ENCODE measurements at places on chromosomes 12 and 14. TPM values are rescaled to one million over a fixed set of nuclear protein-coding genes. Genes with fewer than 3 reads are reported as not detected.

DNA sequence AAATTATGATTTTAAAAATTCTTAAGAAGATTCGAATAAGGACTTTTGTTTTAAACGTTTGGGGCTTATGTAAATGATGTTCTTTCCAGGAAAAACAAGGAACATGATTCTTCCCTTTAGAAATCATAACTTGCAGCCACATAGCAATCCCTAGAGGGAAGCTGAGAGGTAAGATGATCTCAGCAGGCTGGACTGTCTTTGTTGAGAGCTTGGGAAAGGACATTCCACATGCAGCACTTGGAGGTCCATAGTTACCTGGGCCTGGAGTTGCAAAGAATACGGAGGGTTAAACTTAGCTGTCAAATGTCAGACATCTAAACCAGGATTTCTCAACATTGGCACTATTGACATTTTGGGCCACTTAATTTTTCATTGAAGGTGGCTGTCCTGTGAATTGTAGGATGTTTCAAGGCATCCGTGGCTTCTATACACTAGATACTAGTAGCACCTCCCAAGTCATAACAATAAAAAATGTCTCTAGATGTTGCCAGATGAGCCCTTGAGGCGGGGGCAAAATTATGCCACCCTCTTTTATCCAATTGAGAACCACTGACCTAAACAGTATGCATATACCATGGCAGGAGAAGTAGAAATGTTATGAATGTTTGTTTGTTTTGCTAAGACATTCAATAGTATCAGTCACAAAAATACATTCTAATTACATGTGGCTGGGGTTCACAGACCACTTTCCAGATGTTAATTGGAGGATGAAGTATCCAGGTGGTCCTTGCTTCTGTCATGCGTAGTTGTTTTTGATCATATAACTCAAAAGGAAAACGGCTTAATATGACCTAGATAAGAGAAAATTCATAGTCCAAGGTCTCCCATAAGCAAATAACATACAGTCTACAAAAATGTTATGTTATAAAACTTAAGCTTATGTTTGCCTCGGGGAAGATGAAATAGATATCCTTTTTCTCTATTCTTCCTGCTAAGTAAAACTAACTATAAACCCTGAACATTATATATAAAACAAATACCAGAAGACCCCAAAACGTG lies 30.5 kb downstream of the TTC6 start:
- H3K4me3 ChIP-seq, result no peak overlapping the region
- H3K4me1 ChIP-seq, result no peaks in the 10 kb centered on the region
- no peak for DNase-seq
- peaks cover 26% of the 10 kb centered on the region for H3K27me3 ChIP-seq
- no peak overlapping the region for H3K27ac ChIP-seq

DNA sequence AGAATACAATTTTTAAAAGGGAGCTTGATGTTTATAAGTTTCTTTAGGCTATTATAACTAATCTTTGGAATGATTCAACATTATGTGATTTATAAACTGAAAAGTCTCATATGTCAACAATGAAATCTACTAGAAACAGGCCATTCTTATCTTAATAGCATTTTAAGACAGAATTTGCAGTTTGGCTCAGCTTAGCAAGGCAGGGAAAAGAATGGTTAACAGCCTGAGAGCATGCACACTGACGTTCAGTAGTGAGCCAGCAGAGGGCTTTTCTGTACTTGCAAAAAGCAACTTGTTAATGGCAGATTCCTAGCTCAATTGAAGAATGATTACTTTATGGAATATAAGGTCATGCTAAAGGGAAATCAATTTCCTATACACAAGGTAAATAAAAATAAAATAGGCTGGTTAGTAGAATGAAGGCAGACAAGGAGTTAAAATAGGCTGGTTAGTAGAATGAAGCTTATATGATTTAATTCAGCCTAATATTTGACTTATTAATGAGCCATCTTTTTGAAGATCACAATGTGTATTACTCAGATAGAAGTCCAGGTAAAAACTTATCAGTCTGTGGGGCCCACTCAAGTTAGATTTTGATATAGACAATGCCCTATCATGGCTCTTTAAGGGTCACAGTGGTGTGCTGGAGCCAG lies 95.9 kb downstream of the OTOGL start:
- H3K36me3 ChIP-seq, result no peaks in the 10 kb centered on the region
- no peak for DNase-seq
- H3K27ac ChIP-seq, result no peak overlapping the region
- H3K4me1 ChIP-seq, result peaks cover 8% of the 10 kb centered on the region

- no peak overlapping the region for H3K4me3 ChIP-seq
- no peaks in the 10 kb centered on the region for H3K36me3 ChIP-seq
- no peaks in the 10 kb centered on the region for H3K4me1 ChIP-seq
- no peak for DNase-seq
- no peak overlapping the region for H3K27ac ChIP-seq
Observed at GRCh38 chr12:114441039-114441383, 35.1 kb upstream of the TBX5 start.

DNA sequence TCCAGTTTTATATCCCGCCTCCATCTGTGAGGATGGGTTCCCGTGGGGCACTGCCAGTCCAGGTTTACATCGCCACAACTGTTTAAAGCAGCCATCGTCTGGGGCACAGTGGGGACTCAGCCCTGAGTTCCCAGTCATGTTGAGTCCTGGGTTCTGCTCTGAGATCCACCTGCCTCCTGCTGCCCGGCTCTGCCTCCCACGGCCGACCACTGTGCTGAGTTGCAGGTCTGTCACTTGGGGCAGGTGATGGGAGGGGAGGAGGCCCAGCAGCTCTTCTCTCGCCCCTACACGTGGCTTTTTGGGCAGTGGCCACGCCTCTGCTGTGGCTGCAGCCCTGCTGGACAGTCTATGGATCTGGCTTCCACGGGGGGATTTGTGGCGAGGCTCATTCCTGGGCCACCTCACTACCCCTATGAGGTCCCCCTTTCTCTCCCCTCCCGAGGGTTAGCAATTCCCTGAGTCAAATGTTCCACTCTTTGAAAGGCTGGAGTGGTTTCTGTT lies 143.0 kb downstream of the ADGRD1 start:
- no peak overlapping the region for H3K27ac ChIP-seq
- no peak overlapping the region for H3K4me3 ChIP-seq
- no peaks in the 10 kb centered on the region for H3K27me3 ChIP-seq
- H3K4me1 ChIP-seq, result no peaks in the 10 kb centered on the region
- no peak for DNase-seq

GRCh38 chr14:36313206-36313605 lies 7.2 kb downstream of the MBIP start:
- no peaks in the 10 kb centered on the region for H3K4me1 ChIP-seq
- DNase-seq, result no peak
- H3K36me3 ChIP-seq, result peaks cover 42% of the 10 kb centered on the region
- no peak overlapping the region for H3K4me3 ChIP-seq
- H3K27me3 ChIP-seq, result no peaks in the 10 kb centered on the region

- no peak for DNase-seq
- H3K36me3 ChIP-seq, result no peaks in the 10 kb centered on the region
- peak overlapping the region; percentile 51 for H3K4me3 ChIP-seq
- H3K27ac ChIP-seq, result no peak overlapping the region
- H3K4me1 ChIP-seq, result peaks cover 26% of the 10 kb centered on the region
Observed at GRCh38 chr14:104866451-104867370, 1.6 kb downstream of the CEP170B start.

DNA sequence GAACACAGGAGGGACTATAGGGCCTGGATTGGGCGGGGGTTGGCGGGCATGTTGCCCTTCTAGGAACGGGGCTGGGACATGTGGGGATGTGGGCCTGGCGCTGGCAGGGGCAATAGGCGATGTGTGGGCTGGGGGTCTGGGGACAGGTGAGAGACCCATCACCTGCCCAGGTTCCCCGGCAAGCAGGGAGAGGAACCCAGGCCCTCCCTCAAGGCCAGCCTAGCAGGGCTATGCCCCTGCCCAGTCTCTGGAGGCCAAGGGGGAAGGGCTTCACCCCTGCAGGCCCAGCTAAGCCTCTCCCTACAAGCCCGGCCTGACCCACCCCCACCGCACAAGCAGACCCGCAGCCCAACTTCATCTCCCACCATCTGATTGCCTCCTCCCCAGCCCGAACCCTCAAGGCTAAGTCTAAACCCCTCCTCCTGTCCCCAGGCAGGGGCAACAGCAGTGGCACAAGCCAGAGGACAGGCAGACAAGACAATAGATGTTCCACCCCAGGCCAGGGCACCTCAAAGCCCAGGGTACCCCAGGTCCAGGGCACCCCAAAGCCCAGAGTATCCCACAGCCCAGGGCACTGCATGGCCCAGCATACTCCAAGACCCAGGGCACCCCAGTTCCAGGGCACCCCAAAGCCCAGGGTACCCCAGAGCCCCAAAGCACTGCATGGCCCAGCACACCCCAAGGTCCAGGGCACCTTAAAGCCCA lies 6.5 kb downstream of the JAG2 start:
- H3K27ac ChIP-seq, result no peak overlapping the region
- H3K4me1 ChIP-seq, result no peaks in the 10 kb centered on the region
- H3K36me3 ChIP-seq, result no peaks in the 10 kb centered on the region
- peaks cover 17% of the 10 kb centered on the region for H3K27me3 ChIP-seq
- DNase-seq, result peak; percentile 20
- no peak overlapping the region for H3K4me3 ChIP-seq

GRCh38 chr14:100955201-100955600 lies 51.7 kb upstream of the RTL1 start:
- H3K4me3 ChIP-seq, result no peak overlapping the region
- H3K36me3 ChIP-seq, result no peaks in the 10 kb centered on the region
- DNase-seq, result no peak
- H3K4me1 ChIP-seq, result no peaks in the 10 kb centered on the region
- no peak overlapping the region for H3K27ac ChIP-seq
- H3K27me3 ChIP-seq, result no peaks in the 10 kb centered on the region

Gene ACIN1
- 96.5 TPM for total RNA-seq

- peaks cover 8% of the 10 kb centered on the region for H3K36me3 ChIP-seq
- no peaks in the 10 kb centered on the region for H3K4me1 ChIP-seq
- H3K27ac ChIP-seq, result no peak overlapping the region
- no peaks in the 10 kb centered on the region for H3K27me3 ChIP-seq
Observed at GRCh38 chr12:89416049-89416792, 63.9 kb upstream of the DUSP6 start.

DNA sequence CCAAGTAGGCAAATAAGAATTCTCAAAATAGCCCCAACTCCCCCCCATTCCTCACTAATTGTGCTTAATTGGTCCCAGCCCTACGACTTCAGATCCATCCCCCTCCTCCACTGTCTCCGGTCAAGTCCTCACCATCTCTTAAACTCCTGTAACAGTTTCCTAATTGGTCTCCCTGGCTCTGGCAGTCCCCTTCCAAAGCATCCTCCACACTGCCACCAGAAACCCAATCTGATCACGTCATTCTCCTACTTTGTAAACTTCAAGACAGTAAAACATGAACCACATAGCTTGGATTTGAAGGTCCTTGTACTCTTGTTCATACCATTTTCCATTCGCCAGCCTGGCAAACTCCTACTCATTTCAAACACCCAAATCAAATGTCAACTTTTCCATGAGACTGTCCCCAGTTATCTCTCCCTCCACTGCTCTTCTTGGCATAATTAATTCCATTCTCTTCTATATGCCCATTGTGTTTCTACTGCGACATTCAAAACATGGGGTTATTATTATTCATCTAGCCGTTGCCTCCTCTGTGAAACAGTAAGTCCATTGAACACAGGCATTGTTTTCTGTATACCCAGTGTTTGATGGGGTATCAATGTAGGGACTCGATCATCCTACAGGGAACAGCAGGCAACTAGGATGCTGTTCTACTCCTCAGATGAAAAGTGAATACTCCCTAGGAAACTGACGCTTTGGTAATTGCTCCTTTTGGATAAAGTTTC lies 104.6 kb downstream of the EGLN3 start:
- no peak overlapping the region for H3K27ac ChIP-seq
- no peak for DNase-seq
- no peaks in the 10 kb centered on the region for H3K36me3 ChIP-seq
- no peaks in the 10 kb centered on the region for H3K4me1 ChIP-seq
- H3K4me3 ChIP-seq, result no peak overlapping the region

Gene IAPP
- not detected for total RNA-seq

Gene TECPR2
- 77.7 TPM for total RNA-seq

- H3K27ac ChIP-seq, result no peak overlapping the region
- H3K27me3 ChIP-seq, result no peaks in the 10 kb centered on the region
- DNase-seq, result no peak
- no peaks in the 10 kb centered on the region for H3K4me1 ChIP-seq
- no peak overlapping the region for H3K4me3 ChIP-seq
Observed at GRCh38 chr14:81473456-81474147, 60.1 kb downstream of the SEL1L start.

DNA sequence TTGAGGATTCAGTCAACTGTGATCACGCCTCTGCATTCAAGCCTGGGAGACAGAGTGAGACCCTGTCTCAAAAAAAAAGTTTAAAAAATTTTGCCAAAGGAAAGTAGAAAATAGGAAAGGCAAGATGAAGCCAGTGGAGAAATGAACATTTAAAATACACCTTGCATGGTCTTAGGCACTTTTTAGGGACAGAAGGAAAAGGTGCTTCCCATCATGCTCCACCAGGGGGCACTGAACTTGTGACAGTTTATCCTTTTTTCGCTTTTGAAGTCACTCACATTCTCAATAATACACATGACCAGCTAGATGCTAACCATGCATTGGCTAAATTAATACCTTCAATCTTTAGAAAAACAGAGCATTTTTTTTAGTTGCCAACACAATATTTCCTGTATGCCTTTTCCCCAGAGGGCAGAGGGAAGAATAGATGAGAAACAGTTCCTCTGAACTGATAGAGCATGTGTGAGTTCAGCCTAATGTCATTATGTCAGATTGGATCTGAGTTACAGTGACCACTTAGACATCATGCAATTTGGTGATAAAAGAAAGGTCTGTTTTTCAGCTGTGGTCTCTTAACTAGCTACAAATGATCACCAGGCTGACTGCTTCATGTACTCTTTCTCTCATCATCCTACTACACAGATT lies 221.8 kb upstream of the SSTR1 start:
- no peaks in the 10 kb centered on the region for H3K4me1 ChIP-seq
- H3K4me3 ChIP-seq, result no peak overlapping the region
- H3K27ac ChIP-seq, result no peak overlapping the region
- no peaks in the 10 kb centered on the region for H3K27me3 ChIP-seq
- no peak for DNase-seq
- H3K36me3 ChIP-seq, result no peaks in the 10 kb centered on the region

DNA sequence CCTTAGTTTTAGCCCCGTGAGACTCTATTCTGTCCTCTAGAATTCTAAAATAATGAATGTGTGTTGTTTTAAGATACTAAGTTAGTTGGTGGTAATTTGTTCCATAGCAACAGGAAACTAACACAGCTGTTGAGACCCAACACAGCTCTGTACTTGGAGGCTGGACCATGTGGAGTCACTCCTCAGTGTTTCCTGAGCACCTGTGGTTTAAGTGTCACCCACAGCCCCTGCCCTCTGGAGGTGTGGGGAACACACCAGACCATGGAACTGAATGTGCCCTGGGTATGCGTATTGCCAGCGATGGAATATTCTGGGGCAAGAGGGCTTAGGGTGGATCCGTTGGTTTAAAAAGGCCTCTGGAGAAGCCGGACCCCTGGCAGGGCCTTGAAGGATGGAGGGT lies 16.6 kb upstream of the GPR68 start:
- H3K4me3 ChIP-seq, result no peak overlapping the region
- DNase-seq, result no peak
- no peaks in the 10 kb centered on the region for H3K27me3 ChIP-seq
- peaks cover 10% of the 10 kb centered on the region for H3K4me1 ChIP-seq

- no peak for DNase-seq
- no peaks in the 10 kb centered on the region for H3K4me1 ChIP-seq
Observed at GRCh38 chr12:124203176-124203575, 91.7 kb upstream of the RFLNA start.

GRCh38 chr14:68619790-68620574 lies 172.9 kb downstream of the ZFP36L1 start:
- H3K27me3 ChIP-seq, result no peaks in the 10 kb centered on the region
- no peak for DNase-seq
- no peak overlapping the region for H3K4me3 ChIP-seq
- no peaks in the 10 kb centered on the region for H3K36me3 ChIP-seq
- H3K27ac ChIP-seq, result no peak overlapping the region

Gene ACVRL1
- 90.9 TPM for total RNA-seq

- no peak overlapping the region for H3K27ac ChIP-seq
- H3K4me3 ChIP-seq, result no peak overlapping the region
- no peaks in the 10 kb centered on the region for H3K27me3 ChIP-seq
- H3K36me3 ChIP-seq, result peaks cover 30% of the 10 kb centered on the region
Observed at GRCh38 chr14:59268011-59268410, 79.5 kb downstream of the DAAM1 start.

All from tibial nerve (tissue), 4 donors.